RKO (cell line): ENCODE measurements at places on chromosomes 12 and 14.

DNA sequence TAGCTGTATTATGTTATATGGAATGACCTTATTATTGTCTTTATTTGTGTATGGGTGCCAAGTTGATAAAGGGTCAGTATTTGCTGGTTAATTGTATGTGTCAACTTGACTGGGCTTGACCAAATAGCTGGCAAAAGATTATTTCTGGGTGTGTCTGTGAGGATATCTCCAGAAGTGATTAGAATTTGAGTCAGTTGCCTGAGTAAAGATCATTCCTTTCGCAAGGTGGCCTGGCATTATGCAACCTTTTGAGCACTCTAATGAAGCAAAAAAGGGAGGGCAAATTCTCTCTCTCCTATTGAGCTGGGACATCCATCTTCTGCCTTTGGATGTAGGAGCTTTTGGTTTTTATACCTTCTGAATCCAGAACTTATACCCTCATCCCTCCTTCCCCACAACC, 82.2 kb downstream of the ATXN7L3B start:
- no peak for DNase-seq

- DNase-seq, result no peak
These were observed 222.7 kb downstream of the FOXN3 start for GRCh38 chr14:89194376-89194775.

- DNase-seq, result no peak
These were observed 26.4 kb upstream of the RASSF3 start for GRCh38 chr12:64583771-64584421.

DNA sequence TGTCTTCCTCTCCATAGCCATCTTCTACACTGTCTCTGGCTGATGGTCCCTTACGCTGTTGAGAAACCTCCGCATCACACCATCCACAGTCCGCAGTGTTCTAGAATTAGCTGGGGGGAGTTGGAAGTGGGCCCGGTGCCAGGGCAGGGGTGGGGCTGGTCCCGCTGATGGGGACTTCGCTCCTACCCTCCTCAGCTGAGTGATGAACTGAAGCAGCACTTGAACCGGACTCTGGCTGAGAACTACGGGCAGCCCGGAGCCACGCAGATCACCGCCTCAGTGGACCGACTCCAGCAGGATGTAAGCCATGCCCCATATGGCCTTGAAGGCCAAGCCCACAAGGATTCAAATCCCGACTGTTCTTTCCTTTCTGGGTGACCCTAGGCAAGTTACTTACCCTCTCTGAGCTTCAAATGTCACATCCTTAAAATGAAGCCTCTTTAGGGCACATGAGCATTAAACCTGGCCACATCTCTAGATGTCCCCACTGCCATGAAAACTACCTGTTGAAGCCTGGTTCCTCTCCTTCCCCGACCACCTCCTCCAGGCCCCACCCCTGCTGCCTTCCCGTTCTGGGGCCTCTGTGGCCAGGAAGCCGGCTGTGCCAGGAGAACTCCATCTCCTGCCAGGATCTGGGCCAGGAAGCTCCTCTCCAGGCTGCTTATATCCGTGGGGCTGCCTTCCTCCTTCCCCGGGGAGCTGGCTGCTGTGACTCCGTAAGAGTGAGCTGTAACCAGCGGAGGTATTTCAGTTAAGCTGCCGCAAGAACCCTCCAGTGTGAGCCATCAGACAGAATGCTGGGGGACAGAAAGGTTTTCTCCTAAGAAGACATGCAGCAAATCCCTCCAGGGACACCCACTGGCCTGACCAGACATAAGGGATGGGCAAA, 53.1 kb downstream of the TSPAN11 start:
- no peak for DNase-seq

- no peak for DNase-seq
These were observed 1987.2 kb upstream of the SEL1L start for GRCh38 chr14:83520837-83521236.

- no peak for DNase-seq
These were observed 43.8 kb downstream of the SENP1 start for GRCh38 chr12:48061938-48062719.

- no peak for DNase-seq
These were observed 58.8 kb upstream of the FOXG1 start for GRCh38 chr14:28707814-28708213.

- DNase-seq, result no peak
These were observed 18.6 kb downstream of the BRF1 start for GRCh38 chr14:105282098-105282725.

GRCh38 chr12:85191-85666, 18.7 kb downstream of the IQSEC3 start:
- no peak for DNase-seq

DNA sequence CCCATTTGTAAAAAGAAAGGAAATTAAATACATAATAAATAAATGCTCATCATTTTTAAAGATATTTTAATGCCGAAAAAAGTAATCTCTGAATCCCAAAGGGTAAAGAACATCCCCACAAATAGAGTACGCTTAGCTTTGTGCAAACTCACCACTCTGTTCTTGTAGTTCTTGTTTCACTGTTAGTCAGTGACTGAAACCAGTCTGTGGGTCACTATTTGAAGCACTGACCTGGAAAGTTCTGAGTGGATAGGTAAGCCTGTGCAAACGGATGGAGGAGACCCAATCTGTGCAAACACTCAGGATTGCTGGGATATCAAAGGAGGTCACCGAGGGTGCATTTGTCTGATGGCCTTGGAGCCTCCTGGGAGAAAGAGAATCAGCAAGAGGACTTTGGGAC, 68.1 kb upstream of the TSPAN11 start:
- DNase-seq, result no peak

DNA sequence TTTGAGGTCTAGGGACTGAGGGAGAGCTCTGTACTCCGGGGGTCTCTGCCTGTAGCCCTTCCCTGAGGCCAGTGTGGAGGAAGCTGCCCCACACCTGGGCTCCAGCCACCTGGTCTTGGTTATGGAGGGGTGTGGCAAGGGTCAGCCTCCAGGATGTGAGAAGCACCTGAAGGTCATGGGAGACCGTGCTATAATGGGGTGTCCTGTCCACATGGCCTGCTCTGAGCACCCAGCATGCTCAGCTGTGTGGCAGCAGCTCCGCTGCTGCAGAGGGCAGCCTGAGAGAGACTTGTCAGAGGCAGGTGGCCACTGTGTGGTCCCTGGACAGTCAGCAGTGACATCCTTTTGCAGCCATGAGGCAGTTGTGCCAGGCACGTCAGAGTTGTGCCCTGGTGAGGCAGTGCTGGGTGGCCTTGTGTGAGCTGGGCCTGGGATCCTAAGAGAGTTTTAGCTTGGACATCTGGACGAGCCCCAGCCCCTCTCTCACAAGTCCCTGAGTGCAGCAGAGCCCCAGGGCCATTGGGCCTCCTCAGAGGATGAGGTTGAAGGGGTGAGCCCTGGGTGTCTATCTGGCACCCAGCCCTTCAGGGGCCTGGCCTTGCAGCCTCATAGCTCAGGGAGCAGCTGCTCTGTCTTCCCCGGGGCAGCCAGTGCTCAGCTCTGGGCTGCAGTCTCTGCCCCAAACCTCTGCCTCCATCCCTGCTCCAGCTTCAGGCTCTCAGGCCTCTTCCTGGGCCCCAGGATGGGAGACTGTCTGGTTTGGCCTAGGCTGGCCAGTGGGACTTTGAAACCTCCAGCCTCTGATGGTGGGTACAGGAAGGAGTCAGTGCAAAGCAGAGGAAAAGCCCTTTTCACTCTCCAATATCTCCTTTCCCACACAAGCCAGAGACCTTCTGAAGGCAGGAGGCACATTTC, 7.4 kb upstream of the ATG101 start:
- no peak for DNase-seq

DNA sequence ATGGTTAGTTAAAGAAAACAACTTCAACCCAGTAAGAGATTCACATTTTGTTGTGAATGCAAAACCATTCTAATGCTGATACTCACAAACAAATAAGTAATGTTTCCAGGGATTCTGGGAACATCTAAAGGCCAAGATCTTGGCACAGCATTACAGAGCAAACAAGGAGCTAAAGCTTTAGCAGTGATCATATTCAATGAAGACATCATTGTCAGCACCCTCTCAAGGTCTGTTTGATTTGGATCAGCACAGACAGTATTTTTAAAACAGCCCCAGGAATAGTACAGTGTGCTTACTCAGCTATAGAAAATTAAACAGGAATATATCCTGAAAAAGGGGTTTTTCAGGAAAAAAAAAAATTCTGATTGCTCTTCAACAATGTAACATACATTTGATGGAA, 71.4 kb downstream of the TMEM260 start:
- DNase-seq, result no peak

DNA sequence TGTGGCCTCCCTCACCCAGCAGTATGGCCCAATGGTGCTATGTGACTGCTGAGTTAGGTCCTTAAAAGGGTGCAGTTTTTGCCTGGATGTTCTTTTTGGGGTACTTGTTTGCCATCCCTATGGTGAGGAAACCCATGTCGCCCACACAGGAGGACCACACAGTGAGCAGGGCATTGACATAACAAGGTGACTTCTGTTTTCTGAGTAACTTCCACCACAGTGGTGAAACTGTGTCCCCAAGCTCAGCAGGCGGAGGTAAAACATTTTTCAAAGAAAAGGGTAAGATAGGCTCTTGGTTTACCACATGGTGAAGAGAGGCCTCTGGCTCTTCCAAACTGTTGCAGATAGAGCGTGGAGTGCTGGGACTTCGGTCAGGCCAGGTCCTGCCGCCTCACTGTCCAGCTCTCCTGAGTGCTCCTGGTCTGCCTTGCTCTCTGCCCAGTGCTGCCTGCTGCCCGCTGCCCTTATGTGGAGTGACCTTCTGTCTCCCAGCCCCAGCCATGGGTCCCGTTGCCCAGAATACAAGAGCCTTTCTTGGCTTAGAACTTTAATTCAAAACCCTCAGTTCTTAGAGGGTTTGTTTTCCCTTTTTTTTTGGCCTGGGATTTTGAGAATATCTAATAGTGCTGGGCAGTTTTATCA, 54.0 kb downstream of the TRAF3 start:
- no peak for DNase-seq

DNA sequence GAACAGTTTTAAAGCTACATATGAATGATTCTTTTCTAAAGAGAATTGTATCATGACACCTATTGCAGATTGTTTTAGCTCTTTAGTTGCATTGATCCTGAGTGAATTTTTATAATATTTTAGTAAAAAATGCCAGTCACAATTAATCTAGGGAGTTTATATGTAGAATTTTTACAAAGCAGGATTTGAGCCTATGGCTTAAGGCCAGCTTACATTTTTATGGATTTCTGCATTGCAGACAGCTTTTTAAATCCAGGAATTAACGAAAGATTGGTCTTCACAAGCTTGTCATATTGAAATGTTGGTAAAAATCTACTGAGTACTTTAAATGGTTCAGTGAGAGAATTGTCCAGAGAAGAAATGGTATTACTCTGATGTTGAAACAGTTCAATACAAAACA, 358.0 kb downstream of the TMTC2 start:
- DNase-seq, result no peak

- DNase-seq, result no peak
These were observed 79.6 kb upstream of the SLC38A2 start for GRCh38 chr12:46452061-46452615.

DNA sequence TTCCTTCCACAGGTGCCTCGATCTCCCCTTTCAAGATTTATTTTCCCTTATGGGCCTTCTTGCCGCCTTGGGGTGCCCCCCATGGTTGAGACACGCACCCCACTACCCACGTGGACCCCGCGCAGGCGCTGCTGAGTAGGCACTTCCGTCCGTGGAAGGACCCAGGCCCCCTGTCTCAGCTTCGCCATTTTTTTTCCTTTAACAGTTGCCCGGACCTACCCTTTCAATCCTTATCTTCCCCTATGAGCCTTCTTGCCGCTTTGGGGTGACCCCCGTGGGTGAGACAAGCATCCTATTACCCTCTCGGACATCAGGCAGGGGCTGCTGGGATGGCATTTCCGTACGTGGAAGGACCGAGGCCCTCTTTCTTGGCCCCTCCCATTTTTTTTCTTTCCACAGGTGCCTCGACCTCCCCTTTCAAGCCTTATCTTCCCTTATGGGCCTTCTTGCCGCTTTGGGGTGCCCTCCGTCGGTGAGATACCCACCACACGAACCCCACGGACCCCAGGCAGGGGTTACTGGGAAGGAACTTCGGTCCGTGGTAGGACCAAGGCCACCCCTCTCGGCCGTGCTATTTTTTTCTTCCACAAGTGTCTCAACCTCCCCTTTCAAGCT, 268.2 kb downstream of the ALG10 start:
- no peak for DNase-seq

DNA sequence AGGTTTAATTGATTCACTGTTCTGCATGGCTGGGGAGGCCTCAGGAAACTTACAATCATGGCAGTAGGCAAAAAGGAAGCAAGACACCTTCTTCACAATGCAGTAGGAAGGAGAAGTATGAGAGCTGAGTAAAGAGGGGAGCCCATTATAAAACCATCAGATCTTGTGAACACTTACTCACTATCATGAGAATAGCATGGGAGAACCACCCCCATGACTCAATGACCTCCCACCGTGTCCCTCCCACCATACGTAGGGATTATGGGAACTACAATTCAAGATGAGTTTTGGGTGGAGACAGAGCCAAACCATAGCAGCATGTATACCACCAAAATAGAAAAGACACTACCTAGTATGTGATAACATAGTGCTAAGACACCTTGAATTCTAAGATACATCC, 2.9 kb upstream of the HMGA2 start:
- peak; percentile 97 for DNase-seq

DNA sequence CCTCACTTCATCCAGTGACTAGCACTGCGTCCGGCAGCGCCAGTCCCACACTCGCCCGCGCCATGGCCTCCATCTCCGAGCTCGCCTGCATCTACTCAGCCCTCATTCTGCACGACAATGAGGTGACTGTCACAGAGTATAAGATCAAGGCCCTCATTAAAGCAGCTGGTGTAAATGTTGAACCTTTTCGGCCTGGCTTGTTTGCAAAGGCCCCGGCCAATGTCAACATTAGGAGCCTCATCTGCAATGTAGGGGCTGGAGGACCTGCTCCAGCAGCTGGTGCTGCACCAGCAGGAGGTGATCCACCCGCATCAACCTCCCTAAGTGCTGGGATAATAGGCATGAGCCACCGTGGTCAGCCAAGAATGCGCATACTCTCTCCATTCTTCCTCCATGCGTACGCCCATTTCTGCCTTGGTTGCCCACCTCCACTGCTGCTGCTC, 59.9 kb downstream of the IRF2BPL start:
- DNase-seq, result peak; percentile 69

DNA sequence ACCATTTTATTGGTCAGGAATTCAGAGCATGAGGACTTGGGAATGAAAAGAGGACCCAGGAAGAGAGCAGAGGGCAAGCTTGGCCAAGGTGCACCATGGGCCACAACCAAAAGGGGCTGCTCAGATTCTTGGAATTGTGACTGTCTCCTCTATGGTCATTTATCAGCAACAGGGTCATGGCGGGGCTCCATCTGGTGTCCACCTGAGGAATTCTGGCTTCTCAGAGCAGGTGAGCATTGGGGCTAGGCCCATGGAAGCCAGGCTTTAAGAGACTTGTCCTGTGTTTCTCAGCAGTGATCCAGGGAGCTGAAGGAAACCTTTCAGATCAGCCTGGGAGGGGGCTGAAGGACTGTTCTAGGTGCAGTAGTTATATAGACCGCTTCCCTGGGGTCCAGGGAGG, 2.6 kb upstream of the RIN3 start:
- DNase-seq, result no peak

GRCh38 chr14:81247271-81247766, 26.6 kb upstream of the GTF2A1 start:
- DNase-seq, result no peak

- DNase-seq, result no peak
These were observed 5.8 kb upstream of the NRXN3 start for GRCh38 chr14:78164226-78164853.
